ENCODE measurements at places on chromosomes 7 and 10.

DNA sequence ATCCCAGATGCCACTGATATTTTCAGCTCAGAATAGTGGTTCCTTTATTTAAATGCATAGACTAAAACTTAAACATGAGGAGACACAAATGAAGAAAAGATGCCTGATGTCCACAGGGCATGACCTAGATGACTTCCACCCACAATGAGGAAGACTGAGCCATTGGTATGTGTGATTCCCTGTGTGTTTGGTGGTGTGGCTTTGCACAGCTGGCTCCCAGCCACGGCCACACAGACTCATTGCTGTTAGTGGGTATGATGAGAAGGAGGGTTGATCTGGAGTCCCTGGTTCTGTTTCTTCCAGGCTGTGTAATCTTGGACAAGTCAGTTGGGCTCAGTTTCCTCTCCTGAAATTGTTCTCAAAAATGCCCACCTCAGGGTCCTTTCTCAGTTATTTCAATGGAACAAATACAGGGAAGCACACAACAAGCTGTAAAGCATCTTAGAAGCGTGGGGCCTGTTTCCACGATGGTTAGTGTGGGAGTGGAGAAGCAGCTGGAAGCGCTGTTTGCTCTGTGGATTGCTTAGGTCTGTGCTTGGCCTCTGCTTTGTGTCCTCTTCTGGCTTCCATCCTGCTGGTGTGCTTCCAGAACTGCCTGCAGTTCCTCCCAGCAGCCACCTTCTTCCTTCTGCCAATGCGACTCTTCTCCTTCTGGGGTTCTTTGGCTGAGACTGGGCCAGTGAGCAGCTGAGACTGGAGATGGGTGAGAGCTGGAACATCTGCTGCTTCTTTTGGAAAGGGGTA lies 303.7 kb downstream of the BMPER start:
- no peak for DNase-seq

DNA sequence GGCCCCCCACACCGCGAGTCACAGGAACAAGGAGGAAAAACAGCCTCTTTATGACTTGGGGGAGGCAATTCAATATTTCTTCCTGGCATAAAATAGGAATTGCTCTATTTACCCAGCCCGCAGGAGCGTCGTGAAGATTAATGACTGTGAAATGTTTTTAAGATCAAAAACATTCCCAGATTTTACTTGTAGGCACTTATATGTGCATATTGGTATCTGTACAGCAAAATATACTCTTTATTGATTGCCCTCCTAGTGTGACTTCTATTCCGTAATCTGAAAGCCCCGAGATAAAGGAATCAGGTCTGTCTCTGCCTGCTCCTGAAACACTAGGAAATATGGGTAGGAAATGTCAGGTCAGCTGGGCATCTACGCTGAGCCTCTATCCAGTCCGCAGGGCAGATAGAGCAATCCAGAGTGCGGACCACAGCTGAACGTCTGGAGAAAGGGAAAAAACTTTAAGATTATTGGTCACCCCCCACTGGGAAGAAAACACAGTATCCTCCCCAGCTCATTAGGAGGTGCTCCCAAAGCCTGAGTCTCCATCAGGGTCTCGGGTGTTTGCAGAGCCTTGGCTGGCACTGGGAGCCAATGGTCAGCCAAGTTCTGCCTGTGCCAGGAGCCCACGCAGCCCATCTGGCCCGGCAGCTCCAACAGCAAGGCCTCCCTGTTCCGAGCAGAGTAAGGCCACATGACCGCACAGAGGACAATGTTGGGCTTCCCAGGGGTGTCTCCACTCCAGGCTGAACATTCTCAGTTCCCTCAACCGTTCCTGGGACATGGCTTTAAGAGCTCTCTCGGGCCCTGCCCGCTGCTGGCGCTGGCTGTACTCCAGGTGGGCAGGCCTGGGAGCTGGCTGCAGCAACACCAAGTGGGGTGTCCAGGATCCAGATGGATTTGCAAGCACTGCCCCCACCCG lies 7.7 kb downstream of the CTBP2 start:
- no peak for DNase-seq

GRCh38 chr10:72875250-72876055 lies 18.1 kb upstream of the OIT3 start:
- DNase-seq: no peak

DNA sequence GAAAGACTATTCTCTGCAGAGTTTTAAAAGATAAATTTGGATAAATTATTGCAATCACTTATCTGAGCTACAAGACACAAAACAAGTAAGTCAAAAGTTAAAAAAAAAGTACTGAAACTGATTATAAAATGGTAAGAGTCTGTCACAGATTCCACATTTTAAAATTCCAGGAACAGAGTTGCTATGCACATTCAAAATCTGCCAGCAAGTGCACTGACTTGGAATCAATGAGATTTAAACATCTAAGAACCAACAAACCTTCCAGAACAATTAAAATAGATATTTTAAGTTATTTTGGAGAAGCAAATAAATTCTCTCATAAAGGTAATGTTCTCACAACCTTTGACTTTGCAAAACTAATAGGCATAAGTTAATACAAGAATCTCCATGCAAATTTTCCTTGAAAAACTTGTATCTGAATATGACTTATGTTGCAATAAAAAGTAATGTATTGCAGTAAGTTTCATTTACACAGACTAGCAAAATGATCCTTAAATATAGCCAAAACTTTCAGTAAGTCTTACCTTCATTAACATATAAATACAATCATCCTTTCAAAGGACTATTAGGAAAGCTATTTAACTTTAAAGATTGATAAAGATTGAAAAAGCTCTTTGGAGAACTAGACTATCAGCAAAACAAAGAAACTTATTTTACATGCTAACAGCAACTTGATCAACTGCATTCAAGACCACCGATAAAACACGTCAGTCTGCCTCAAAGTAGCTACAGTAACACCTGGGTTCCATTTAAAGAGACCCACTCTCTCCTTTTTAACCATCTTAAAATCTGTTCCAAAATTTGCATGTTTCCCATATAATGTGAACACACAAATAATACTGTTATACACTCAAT lies 4.4 kb downstream of the ETV1 start:
- DNase-seq: no peak

DNA sequence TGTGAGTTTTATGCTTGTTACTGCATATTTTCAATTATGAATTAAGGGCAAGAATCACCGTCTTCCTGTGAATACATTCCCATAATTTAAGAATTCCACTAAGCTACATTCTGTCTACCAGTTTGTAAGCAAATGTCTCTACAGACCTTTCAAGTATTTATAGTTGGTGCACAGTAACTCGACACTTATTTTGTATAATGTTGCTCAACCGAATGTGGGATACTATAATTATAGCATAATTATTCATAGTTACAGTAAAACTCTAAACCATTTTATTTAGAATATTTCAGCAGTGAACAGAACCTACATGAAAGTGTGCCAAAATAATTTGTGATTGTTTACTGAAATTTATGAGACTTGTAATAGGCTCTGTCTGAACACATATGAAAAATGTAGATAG lies 17.3 kb upstream of the CUBN start:
- DNase-seq: no peak

GRCh38 chr10:48447356-48448215 lies 141.1 kb downstream of the MAPK8 start:
- no peak for DNase-seq

DNA sequence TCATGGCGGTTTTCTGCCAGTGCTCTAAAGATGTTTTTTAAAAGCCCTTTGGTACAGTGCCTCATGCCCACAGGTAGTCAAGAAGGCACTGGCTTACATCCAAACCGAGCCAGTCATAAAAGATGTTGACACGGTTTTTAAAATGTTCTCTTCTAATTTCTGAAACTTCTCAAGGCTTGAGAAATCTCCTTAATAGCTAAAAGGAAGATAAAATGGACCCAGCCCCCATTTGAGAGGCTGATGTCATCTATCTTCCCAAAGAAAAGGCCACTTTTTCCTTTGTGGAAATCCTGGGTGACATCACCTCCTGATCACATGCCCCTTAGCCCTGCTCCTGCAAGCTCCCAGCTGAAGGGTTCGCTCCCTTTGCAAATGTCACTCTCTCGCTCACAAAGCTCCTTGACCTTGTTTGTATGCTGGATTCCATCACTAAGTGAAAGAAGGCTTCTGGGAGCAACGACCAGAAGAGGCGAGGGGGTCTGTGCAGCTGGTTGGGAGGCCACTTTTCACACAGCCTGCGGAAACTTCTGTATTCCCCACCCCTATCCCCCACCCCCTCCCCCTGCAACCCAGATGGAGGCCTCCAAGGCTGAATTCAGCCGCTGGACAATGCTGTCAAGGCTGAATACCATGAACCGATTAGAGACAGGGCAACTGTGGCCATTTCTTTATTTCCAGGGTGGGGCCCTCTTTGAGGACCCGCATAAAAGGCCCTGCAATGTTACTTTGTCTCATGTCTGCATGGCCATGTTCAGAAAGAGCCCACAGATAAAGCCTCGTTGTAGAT lies 122.8 kb downstream of the CUBN start:
- no peak for DNase-seq

DNA sequence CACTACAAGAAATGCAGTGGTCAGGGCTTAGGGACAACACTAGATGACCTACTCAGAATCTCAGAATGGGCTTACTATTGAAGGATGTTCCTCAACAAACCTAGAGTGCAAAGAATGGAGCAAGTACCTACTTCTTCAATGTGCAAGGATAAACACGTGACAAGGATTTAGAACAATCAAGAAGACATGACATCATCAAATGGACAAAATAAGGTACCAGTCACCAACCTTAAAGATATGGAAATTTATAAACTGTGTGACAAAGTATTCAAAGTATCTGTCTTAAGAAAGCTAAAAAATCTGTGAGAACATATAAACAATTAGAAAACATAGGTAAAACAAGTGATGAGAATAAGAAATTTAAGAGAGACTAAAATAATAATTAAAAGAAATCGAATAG lies 656.1 kb downstream of the ZWINT start:
- no peak for DNase-seq

DNA sequence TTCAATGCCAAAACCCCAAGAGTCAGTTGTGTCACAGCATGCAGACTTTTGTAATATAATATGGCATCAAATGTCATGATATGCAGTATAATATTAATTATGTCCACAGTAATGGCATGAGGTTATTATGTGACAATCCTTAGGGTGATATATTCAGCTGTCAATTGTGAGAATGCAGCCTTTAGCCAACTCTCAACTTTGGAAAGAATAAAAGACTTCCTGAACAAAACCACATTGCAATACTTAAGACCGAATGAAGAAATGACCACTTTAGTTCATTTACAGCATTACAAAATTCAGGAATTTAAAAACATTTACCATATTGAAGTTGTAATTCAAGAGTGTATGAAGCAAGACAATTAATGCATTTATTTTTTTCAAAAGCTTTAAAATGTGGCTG lies 45.4 kb downstream of the CPVL start:
- no peak for DNase-seq

DNA sequence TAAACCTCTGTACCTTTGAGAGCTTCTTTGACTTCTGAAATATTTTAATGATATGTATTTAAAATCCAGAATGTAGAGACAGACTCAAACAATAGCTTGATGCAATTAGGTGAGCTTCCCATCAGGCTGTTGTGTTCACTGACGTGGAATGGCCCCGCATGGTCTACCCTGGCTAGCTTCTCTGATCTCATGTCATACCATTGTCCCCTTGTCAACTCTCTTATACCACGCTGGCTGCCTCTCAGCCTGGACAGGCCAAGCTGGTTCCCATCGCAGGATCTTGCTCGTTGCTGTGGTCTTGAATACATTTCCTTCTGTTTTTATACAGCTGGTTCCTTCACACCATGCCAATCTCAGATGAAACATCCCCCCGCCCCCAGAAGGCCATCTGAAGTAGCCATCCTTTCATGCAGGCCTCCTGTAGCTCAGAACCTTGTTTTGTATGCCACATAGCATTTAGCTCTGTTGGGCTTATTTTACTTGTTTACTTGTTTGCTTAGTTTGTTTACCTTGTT lies 84.2 kb downstream of the FANK1 start:
- DNase-seq: no peak

DNA sequence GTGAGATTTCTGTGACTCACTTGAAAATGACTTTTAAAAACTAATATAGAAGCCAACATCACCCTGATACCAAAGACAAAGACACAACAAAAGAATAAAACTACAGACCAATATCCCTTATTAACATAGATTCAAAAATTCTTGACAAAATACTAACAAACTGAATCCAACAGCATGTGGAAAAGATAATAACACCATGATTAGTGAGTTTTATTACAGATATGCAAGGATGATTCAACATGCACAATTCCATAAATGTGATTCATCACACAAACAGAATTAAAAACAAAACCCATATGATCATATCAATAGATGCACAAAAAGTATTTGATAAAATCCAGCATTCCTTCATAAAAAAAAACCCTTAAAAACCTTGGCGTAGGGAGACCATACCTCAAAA lies 6.5 kb downstream of the MGAM start:
- DNase-seq: no peak

GRCh38 chr7:37327288-37327687 lies 121.4 kb downstream of the ELMO1 start:
- no peak for DNase-seq

DNA sequence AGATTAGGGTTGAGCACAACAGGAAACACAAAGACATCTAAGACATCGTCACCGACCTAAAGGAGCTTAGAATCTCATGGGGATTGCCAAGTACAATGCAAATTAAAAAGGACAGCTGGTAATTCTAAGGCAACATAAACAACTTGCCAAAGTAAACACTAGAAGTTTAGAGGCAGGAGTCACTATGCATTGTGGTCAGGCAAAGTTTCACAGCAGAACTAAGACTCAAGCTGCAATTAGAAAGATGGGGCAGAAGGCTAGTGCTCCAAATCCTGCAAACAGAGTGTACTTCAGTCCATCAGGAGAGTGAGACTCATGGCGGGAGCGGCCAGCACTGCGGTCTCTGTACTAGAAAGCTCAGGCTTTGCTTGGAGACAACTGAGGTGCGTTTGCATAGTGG lies 52.7 kb downstream of the HIPK2 start:
- DNase-seq: no peak

DNA sequence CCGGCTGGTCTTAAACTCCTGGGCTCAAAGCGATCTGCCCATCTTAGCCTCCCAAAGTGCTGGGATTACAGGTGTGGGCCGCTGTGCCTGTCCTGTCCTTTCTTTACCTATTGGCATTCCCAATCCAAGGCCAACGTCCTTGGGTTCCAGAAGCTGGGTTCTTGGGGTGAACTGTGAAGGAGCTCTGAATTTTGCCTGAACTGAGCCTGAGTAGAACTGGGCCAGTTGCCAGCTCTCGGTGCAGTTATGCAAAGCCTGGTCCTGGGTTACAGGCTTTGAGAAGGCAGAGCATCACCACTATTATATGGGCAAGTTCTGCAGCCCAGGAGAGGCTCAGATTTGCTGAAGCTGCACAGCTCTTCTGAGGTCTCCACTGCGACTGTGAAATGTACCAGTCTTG lies 24.6 kb upstream of the SH2D4B start:
- no peak for DNase-seq

GRCh38 chr10:36489181-36489580 lies 636.2 kb upstream of the ANKRD30A start:
- no peak for DNase-seq

DNA sequence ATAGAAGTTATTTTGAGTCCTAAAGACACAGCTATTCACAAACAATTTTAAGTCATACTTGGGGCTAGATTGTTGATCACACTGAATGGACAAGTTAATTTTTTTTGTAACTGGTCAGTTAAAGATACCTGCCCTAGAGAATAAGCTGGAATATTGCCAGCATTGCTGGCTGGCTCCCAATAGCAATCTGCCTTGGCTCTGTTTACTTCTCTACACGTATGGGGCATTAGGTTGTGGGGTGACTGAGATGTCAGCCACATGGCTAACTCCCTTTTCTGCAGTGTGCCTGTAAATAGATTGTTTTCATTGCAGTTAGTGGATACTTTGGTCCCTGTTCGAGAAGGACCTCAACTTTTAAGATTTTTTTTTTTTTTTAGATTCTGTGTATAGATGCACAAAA lies 128.2 kb downstream of the SEMA3E start:
- DNase-seq: no peak

- no peak for DNase-seq
These were observed 27.6 kb upstream of the PIK3AP1 start for GRCh38 chr10:96747734-96748550.
